ENCODE measurements at places on chromosomes 4 and X.

DNA sequence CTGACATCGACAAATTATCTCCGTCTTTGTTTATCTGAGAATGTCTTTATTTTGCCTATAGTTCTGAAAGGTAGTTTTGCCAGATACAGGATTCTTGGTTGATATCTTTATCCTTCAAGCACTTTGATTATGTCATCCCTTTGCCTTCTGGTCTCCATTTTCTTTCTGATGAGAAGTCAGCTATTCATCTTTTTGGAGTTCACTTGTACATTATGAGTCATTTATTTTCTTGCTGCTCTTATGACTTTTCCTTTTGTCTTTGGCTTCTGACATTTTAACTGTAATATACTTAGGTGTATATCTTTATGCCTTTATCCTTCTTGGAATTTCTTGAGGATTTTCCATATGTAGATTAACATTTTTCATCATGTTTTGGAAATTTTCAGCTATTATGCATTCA, 51.4 kb downstream of the SHROOM4 start:
- DNase-seq: no peak

- peak; percentile 76 for DNase-seq
Measured at GRCh38 chr4:83252782-83253405, 31.7 kb downstream of the COQ2 start.

DNA sequence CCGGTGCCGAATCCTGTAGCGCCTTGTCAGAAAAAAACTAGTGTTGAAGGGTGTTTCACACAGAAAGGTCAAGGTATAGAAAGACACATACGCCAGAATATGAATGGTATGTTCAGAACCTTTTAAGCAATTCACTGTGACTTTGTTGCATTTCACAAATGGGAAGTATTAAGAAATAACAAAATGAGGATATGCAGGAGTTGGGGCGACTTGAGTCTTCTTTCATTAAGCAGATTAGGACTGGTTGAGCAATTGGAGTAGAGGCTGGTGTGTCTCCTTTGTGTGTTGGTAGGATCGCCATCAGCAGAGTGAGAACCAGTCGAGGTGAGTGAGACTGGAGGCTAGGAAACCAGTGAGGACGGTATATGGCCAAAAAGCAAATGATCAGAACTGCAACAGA, 1454.5 kb upstream of the TENM3 start:
- DNase-seq: no peak

DNA sequence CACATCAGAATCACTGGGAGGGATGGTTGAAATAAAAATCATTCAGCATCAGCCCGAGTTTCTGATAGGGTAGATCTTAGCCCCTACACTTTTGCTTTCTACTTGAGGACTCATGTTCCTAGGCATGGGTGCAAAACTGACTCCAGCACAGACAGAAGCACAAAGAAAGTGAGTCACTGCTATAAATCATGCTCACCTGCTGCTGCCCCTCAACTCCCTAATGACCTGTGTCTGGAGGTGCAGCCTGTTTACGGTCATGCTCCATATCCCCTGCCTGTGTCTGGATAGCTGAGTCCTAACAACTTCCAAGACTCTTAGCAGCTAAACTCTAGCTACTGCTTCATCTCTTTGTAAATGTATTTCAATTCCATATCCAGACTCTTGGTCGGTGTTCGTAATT, 57.8 kb downstream of the ADGRA3 start:
- no peak for DNase-seq

- DNase-seq: no peak
Measured at GRCh38 chr4:80419946-80420345, 84.4 kb downstream of the CFAP299 start.

DNA sequence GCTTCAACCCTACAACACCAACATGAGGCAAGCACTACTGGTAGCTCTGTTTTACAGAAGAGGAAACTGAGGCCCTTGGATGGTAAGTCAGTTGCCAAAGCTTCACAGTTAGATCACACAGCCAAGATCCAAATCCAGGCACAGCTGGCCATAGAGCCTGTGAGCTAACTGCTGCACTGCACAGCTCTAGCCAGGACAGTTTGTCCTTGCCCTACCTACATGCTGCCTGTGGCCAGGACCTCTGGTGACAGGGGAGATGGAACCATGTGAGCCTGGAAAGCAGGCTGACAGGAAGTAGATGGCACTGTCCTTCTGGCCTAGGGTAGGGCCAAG, 257.8 kb downstream of the FBXW7 start:
- no peak for DNase-seq

DNA sequence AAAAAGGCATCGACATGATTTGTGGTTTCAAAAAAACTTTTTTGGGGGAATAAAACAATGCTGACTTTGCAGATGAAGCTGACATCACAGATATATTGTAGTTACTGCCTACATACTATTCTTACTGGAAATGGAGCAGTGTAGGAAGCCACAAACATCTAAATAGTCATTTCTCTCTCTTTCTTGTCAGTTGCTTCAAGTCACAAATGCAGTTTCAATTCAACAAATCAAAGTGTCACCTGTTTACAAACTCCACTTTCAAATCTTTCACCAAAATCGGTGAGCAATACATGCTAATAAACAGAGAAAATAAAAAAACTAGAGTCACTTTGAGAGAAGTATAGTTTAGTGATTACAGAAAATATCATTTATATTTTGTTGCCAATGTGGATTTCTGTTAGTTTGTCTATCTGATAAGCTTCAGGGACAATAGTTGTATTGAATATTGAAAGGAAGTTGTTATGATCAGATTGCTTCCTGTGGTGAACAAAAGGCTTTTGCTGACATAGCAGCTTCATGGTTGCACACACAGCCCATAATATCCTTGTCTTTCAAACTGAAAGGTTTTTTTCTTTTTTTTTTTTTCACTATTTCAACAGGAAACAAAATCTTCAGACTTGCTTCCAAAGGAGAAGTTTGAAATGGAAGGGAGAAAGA, 49.7 kb upstream of the PTPN13 start:
- DNase-seq: no peak

- DNase-seq: no peak
Measured at GRCh38 chr4:89064848-89065247, 7.9 kb upstream of the FAM13A start.
